ENCODE measurements at places on chromosomes 1 and 21. TPM values are rescaled to one million over a fixed set of nuclear protein-coding genes. Genes with fewer than 3 reads are reported as not detected.

Gene MYOC
- polyA plus RNA-seq = not detected

GRCh38 chr1:222736972-222737371, at the start of gene FAM177B:
FAM177B (plus strand) TSS chr1:222737202; CDS start chr1:222746546, 9,344 bp downstream.
- no peak for DNase-seq

Gene NGF
- 6.7 TPM for polyA plus RNA-seq

DNA sequence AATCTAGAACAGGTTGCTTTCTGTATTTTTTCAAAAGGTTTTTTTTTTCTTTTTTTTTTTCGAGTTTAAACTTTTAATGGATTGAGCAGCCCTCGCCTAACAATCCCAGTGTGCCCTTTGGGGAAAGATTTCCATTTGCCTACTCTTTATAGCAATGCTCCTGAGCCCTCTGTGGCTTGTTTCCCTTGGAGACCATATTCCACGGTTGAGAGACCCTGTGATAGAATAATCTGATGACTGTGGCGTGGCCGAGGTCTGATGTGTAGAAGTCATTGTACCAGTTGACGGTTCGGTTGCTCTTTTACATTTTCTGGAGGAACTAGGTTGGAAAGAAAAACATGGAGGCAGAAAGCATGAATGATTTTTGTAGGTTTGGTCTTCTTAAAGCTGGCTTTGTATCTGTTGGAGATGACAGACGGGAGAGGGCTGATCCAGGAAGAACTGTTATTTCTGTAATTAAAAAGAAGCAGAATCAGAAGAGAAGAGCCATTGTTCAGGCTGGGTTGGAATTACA, 305.7 kb upstream of the NRIP1 start:
- DNase-seq = no peak

DNA sequence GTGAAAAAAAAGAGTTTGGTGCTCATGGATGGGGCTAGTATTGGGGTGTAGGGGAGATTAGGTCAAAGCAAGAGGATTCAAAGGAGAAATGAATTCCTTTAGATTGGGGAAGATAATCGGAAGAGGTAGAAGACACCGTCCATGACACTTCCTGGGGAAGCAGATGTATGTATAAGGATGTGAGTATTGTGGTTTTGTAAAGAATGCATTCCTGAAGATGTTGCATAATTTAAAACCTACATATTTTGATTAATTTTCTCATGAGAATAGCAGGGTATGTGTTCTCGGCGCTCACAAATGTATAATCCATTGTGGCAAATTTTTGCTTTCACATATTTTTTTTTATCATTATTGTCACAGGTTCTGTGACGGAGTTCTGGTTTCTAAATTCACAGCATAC, 5.5 kb upstream of the LGALS8 start:
- DNase-seq = no peak

Gene CYP4A11
- polyA plus RNA-seq = not detected

GRCh38 chr1:174232761-174233160, 73.4 kb downstream of the RABGAP1L start:
- DNase-seq = no peak

GRCh38 chr1:23810818-23811540, 10.4 kb upstream of the GALE start:
- no peak for DNase-seq

Gene USH2A
- polyA plus RNA-seq = 0.01 TPM

- DNase-seq = no peak
Measured at GRCh38 chr1:150612014-150612345, 17.4 kb downstream of the ENSA start.

DNA sequence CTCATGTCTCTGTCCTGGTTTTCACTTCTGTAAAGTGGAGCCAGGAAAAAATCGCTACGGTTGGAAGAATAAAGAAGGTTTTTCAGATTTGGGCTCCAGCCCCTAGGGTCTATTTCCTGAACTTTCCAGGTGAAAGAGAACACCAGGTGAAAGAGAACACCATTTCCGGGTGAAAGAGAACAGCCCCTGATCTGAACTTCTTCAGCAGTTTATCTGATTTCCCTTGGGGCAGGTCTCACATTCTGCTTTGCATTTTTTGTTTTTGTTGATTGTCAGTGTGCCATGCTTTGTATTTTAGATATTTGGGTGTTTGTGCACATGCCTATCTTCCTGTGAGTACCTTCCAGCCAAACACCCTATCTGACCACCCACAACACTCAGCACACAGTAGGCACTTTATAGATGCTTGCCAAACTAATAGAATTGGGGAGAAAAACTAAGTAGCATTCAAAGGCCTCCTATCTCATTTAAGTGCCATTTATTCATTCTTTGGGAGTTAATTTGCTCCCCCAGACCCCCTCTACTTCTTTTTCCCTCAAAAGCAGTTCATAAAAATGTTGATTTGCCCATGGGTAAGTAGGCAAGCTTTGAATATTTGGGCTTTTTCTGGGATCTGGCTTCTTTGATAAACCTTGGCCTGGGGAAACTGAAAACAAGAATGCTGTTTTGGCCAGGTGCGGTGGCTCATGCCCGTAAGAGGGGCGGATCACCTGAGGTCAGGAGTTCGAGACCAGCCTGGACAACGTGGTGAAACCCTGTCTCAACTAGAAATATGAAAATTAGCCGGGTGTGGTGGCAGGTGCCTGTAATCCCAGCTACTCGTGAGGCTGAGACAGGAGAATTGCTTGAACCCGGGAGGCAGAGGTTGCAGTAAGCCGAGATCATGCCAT, 2.2 kb downstream of the NAV1 start:
- DNase-seq = no peak

DNA sequence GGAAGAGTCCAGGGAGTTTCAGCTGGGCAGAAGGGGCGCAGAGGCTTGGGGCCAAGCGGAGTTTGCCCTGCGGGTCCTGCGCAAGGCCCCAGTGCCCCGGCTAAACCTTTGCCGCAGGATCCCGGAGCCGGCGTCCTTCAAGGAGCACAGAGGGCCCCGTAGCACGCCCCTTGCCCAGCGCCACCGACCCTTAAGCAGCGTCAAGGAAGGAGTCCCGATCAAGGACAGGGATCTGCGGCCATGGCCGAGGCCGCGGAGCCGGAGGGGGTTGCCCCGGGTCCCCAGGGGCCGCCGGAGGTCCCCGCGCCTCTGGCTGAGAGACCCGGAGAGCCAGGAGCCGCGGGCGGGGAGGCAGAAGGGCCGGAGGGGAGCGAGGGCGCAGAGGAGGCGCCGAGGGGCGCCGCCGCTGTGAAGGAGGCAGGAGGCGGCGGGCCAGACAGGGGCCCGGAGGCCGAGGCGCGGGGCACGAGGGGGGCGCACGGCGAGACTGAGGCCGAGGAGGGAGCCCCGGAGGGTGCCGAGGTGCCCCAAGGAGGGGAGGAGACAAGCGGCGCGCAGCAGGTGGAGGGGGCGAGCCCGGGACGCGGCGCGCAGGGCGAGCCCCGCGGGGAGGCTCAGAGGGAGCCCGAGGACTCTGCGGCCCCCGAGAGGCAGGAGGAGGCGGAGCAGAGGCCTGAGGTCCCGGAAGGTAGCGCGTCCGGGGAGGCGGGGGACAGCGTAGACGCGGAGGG, 520 bp downstream of the CLIC6 start:
- no peak for DNase-seq
